ENCODE measurements at places on chromosomes 1 and 21.

DNA sequence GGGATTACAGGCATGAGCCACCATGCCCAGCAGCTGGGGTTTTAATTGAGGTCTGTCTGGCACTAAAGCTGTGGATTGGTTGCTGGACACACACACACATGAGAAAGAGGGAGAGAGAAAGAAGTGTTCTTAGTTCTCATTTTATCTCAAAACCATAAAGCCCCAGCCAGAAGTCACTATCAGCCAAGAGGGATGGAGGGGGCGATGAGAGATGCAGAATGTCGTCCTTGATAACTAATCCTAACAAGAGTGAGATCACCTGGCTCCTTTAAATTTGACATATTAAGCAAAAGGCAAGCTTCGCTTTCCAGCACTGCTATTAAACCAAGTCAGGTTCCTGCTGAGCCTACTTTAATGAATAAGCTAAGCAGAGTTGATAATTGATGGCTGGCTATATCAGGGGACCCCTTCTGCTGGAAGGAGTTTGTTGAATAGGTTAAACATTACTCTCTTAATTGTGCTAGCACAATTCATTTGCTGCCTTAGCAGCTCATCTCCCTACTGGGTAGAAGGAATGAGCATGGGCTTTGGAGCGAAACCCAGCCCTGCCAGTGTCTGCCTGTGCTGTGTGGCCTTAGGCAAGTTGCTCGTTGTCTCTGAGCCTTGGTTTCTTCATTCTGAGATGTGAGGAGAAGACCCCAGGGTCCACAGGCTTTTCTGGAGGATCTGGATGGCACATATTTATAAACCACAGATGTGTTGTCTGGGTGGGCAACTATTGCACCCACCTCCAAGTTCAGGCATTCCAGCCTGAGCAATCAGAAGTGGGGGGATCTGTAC lies 50.8 kb downstream of the ALPL start:
- no peak for DNase-seq

GRCh38 chr1:62364721-62365120 lies 45.5 kb upstream of the KANK4 start:
- no peak for DNase-seq

DNA sequence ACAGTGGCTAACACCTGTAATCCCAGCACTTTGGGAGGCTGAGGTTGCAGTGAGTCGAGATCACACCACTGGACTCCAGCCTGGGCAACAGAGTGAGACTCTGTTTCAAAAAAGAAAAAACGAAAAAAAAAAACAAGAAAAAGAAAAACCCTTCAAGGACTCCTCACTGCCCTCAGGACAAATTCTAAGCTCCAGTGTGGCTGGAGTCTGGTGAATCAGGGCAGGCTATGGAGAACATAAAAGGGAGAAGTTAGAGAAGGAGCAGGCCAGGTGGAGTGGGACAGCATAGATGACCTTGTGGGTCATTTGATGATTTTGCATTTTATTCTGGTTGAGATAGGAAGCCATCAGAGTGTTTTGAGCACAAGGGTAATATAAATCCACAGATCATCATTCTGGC lies 12.5 kb upstream of the UAP1 start:
- no peak for DNase-seq

- no peak for DNase-seq
These were observed 1.8 kb downstream of the NCSTN start for GRCh38 chr1:160344936-160345335.

GRCh38 chr21:32007456-32007855 lies 134.6 kb downstream of the HUNK start:
- peak; percentile 24 for DNase-seq

DNA sequence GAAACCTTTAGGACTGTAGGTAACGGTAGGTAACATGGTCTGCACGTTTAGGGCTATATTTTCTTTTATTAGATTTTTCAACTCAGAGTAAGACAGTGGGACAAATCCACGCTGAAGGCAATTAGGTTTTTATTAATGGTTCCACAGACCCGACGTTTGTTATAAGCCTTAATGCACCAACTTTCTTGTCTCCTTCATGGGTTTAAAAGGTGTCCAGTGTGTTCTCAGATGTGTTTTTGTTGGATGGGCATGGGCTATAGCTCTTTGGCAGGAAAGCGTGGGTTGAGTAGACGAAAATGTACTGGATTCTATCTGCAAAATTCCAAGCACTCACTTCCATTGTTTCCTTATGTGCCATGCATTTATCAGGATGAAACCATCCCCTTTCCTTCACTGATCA lies 88.0 kb upstream of the SIM2 start:
- DNase-seq, result no peak

GRCh38 chr21:32173121-32173724 lies 105.6 kb downstream of the MIS18A start:
- DNase-seq, result no peak

DNA sequence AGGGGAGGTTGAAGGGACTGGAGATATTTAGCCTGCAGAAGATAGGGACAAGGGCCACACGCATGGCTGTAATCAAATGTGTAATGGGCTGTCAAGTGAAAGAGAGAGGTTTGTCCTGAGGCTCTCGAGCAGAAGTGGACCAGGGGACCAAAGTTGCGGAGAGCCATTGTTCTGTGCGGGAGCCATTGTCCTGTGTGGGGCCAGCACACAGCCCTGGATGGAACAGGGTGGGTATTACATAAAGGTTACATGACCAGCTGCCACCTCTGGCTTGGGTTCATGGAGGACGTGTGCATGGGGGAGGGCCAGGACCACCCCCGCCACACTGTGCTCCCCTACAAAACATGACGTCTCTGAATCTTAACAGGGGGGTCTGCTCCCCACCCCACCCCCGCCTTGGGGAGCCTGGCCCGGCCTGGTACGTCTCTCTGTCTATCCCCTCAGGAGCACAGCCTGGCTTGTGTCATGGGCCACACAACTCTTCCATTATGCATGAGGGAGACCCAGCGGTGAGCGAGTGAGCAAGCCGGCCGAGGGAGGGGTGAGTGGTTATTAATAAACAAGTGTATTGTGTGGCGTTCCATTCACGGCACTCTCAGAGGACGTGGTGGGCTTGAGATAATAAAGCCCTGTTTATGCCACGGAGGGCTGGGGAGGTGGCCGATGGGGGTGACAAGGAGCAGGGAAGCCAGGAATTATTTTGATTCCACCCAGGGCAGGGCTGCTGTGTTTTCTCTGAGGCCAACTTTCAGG lies at the start of gene NFASC:
Gene NFASC (plus strand): TSS at position 703 of the 753 bp plus-strand sequence. CDS start 73,454 bp downstream, outside the sequence.
- no peak for DNase-seq

- DNase-seq, result peak; percentile 82
These were observed 22.6 kb downstream of the PHACTR4 start for GRCh38 chr1:28392027-28392652.

GRCh38 chr1:207579436-207579799 lies 65.5 kb upstream of the CR1L start:
- DNase-seq, result peak; percentile 23

GRCh38 chr1:160117709-160118183 lies 2.2 kb downstream of the ATP1A2 start:
- no peak for DNase-seq

- DNase-seq, result peak; percentile 68
These were observed 142.0 kb upstream of the ZNHIT6 start for GRCh38 chr1:85850238-85850637.

- no peak for DNase-seq
These were observed 28.6 kb upstream of the ZFP69B start for GRCh38 chr1:40421431-40422384.

GRCh38 chr1:151371370-151372057 lies 991 bp downstream of the SELENBP1 start:
- peak; percentile 22 for DNase-seq

GRCh38 chr21:29568020-29568697 lies 269.4 kb downstream of the BACH1 start:
- DNase-seq, result no peak

DNA sequence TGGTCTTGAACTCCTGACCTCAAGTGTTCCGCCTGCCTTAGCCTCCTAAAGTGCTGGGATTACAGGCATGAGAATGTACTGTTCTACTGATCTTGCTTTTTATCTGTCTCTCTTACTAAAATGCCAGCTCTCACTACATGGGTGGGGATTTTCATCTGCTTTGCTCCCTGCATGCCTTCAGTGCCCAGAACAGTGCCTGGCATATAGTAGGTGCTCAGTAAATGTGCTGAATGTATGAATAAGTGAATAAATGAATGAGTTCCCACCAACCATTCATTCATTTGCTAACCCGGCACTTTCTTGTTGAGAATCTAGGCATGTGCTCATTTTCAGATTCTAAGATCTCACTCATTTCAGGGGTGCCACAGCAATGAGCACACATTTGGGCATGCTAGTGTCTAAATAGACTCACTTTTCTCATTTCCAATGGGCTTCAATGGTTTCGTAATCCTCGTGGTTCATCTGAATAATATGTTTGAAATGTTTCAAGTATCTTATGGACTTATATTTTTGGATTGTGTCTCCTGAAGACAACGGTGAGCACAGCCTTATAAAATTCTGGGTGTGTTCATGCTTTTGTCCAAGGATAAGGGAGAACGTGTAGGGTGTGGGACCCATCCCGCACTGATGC lies 7.6 kb downstream of the DHRS3 start:
- no peak for DNase-seq

GRCh38 chr1:102089791-102090190 lies 93.1 kb upstream of the OLFM3 start:
- no peak for DNase-seq

DNA sequence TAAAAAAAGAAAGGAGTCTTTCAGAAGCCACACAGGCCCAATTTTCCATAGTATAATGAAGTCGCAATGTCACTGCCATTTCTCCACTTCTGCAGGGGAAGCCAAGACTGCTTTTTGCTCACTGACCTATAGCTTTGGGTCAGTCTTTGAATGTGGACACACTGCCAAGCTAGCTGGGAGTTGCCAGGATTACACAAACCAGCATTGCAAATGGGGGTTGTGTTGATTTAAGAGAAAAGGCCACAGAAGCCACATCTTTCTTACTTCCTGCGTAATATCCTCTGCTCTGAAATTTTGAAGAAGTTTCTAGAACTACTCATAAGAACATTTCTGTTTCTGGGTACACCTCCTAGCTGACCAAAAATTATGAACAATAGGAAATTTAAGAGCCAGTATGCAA lies 45.8 kb upstream of the SAMSN1 start:
- peak; percentile 5 for DNase-seq

- no peak for DNase-seq
These were observed 84.2 kb downstream of the FAM78B start for GRCh38 chr1:166082601-166083000.

- DNase-seq, result no peak
These were observed 64.6 kb upstream of the FMN2 start for GRCh38 chr1:240027059-240027462.

GRCh38 chr1:24108334-24109165 lies 3.4 kb downstream of the MYOM3 start:
- DNase-seq, result no peak

DNA sequence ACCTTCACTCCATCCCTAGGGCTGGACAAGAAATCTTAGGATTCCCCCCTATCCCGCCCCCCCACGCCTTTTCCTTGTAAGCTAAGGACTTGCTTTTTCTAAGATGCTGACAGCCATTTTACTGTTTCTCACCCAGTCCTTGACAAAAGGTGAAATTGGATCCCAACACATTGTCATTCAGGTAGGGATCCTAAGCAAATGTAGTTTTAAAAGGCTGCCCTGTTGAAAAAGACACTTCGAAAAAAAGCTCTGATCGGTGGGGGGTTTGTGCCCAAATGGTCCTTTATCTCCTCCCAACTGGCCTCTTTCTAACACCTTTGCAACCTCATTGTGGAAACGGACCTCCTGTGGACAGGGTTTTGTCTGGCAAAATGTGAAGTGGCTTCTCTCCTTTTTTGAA lies 2.9 kb downstream of the CACHD1 start:
- DNase-seq, result no peak

DNA sequence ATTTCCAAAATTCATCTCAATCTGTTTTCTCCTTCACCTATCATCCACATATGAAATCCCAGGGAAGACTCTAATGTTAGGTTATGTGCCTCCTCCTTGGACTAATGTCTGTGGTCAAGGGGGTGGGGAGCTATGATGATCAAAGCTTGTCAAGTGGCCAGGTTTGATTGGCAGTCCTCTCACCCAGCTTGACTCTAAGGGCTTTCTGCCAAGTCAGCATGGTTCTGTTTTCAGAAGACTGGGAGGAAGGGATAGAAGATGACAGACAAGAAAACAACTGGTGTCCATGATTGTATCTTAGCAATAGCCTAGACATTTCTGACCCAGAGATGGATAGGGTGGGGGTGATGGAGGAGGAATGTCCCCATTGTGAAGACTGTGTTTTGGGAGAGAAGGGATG lies 9.1 kb upstream of the THEM5 start:
- no peak for DNase-seq

DNA sequence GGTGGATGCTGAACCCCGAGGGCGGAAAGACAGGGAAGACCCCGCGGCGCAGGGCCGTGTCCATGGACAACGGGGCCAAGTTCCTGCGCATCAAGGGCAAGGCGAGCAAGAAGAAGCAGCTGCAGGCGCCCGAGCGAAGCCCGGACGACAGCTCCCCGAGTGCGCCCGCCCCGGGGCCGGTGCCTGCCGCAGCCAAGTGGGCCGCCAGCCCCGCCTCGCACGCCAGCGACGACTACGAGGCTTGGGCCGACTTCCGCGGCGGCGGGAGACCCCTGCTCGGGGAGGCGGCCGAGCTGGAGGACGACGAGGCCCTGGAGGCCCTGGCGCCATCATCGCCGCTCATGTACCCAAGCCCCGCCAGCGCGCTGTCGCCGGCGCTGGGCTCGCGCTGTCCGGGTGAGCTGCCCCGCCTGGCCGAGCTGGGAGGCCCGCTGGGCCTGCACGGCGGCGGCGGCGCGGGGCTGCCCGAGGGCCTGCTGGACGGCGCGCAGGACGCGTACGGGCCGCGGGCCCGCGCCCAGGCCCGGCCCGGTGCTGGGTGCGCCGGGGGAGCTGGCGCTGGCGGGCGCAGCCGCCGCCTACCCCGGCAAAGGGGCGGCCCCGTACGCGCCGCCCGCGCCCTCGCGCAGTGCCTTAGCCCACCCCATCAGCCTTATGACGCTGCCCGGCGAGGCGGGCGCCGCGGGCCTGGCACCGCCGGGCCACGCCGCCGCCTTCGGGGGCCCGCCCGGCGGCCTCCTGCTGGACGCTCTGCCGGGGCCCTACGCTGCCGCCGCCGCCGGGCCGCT lies 20.7 kb downstream of the FOXO6 start:
- no peak for DNase-seq

DNA sequence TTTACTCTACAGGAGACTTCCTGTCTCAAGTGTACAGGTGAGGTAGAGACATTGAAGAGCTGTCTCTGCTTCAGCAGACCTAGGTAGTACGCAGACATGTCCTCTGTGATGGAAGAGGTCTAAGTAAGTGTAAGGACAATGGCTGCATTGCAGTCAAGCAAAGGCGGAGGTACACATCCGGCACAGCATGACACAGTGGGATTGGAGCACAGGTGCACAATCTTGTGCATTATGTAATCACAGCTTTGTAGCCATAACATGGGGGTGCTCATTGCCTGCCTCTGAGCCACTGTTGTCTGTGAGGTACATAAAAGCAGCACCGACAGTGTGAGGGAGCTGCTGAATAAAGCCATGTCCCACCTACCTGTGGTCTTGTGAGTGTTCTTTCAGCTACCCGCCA lies 66.4 kb upstream of the CCDC190 start:
- no peak for DNase-seq

DNA sequence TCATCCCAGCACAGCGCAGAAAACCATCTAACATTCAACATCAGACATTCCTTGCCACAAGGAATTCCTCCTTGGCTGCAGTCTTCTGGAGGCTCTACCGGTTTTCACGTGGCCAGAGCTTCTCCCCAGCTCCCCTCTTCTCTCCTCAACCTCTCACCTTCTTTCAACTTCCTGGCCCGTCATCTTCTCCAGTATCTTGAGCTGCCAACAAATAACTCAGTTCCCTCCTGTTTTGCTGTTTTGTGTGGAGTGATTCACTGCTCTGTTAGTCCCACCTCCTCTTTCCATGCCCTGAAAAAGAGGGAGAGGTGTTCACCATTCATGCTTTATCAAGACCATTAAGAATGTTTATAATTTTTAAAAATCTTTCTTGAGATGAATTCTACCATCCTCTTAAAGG lies 32.6 kb downstream of the PIGM start:
- no peak for DNase-seq

All from AG09319 (cell line).